ENCODE measurements at places on chromosomes 3 and 15.

DNA sequence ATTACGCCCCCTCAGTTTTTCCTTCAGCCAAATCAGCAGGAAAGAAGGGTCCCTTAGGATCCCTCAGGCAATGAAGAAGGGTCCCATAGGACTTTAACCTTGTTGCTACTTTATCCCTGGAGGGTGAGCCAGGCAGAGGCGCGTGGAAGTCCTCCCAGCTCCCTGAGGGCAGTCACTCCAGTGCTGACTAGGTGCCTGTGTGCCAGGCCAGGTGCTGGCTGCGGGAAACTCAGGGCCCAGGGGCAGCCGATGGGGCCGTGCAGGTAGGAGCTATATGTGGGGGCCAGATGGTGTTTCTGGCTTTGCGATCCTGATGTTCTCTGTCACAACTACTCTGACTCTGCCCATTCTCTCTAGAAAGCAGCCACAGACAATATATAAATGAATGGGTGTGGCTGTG is 42.8 kb upstream of the IQSEC1 start:
- DNase-seq = no peak

GRCh38 chr15:20352241-20353200 is 189.1 kb downstream of the GOLGA6L6 start:
- DNase-seq = no peak

DNA sequence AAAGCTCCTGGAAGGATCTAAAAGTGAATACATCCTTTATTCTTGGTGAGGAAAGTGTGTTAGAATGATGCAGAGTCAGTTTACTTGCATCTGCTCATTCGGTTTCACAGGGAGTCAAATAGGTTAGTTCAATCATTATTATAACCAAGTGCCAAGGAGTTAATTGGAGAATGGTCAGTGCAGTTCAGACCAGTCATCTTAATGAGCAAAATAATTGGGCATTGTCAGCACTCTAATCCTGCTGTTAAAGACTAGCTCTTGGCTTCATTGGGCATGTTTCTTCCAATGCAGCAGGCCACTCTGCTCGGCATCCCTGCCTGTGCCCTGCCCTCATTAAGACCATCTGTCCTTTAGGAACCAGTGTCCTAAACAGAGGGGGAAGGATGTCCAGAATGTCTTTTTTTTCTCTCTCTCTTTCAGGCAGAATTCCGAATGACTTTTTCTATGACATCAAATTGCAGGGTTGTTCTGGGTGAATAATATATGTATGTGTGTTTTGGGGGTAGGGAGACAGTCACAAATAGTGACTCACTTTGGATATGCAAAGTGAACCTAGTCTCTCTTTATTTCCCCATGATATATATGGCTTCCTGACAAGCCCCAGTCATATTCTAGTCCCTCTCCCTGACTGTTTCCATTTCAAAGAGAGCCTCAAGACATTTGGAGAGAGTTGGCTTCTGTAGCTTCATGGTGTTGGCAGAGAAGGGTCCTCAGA is 205.4 kb upstream of the TRIM42 start:
- no peak for DNase-seq

- no peak for DNase-seq
Measured at GRCh38 chr15:78673476-78673875, 32.5 kb upstream of the CHRNB4 start.

DNA sequence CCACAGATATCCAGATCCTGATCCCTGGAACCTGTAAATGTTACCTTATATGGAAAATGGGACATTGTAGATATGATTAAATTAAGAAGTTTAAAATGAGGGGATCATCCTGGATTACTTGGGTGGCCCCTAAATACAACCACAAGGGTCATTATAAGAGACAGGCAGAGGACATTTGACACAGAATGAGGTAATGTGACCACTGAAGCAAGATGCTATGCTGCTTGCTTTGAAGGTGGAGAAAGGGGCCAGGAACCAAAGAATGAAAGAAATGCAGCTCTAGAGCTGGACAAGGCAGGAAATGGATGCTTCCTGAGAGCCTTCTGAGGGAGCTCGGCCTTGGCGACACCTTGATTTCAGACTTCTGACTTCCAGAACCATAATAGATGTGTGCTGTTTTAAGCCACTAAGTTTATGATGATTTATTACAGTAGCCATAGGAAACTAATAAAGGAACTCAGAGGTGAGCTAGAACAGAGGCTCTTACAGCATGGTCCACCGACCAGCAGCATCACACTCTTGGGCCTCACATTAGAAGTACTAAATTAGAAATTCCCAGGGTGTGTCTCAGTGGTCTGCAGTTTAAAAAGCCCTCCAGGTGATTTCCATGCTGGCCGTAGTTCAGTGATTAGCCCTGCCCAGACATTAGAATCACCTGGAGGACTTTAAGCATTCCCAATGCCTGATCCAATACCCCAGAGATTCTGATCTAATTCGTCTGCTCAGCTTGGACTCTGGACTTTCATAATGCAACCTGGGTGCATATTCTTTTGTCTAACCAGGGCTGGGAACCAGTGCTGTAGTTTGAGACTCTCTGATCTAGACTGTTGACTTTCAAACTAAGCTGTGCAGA is 7.5 kb downstream of the COLQ start:
- no peak for DNase-seq

- DNase-seq = no peak
Measured at GRCh38 chr15:74845581-74845980, 2.6 kb upstream of the ULK3 start.

GRCh38 chr15:83323296-83323711 is 38.8 kb upstream of the BNC1 start:
- no peak for DNase-seq

DNA sequence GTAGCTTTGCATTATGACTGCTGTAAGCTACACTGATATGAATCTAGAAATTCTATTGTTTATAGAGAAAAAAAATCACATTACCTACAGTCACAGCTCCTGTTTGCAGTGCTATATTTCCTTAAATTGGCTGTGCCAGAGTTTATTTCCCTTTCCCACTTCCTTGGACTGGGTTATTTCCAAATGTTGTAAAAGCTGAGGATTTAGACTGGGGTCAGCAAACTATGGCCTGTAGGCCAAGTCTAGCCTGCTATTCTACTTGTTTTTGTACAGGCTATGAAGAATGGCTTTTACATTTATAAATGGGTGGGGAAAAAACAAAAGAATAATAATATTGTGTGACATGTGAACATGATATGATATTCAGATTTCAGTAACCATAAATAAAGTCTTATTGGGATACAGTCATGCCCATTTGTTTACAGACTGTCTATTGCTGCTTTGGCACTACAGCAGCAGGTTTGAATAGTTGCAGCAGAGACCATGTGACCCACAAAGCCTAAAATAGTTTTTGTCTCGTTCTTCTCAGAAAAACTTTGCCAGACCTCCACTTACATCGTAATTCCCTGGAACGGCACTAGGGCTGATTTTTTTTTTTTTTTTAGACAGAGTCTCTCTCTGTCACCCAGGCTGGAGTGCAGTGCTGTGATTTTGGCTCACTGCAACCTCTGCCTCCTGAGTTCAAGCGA is 7.8 kb downstream of the GLDN start:
- no peak for DNase-seq

- DNase-seq = no peak
Measured at GRCh38 chr3:54965746-54966145, 37.9 kb upstream of the LRTM1 start.

GRCh38 chr15:33451385-33451784 is 140.6 kb downstream of the RYR3 start:
- DNase-seq = no peak

- no peak for DNase-seq
Measured at GRCh38 chr15:41465822-41466421, 27.8 kb upstream of the ITPKA start.

DNA sequence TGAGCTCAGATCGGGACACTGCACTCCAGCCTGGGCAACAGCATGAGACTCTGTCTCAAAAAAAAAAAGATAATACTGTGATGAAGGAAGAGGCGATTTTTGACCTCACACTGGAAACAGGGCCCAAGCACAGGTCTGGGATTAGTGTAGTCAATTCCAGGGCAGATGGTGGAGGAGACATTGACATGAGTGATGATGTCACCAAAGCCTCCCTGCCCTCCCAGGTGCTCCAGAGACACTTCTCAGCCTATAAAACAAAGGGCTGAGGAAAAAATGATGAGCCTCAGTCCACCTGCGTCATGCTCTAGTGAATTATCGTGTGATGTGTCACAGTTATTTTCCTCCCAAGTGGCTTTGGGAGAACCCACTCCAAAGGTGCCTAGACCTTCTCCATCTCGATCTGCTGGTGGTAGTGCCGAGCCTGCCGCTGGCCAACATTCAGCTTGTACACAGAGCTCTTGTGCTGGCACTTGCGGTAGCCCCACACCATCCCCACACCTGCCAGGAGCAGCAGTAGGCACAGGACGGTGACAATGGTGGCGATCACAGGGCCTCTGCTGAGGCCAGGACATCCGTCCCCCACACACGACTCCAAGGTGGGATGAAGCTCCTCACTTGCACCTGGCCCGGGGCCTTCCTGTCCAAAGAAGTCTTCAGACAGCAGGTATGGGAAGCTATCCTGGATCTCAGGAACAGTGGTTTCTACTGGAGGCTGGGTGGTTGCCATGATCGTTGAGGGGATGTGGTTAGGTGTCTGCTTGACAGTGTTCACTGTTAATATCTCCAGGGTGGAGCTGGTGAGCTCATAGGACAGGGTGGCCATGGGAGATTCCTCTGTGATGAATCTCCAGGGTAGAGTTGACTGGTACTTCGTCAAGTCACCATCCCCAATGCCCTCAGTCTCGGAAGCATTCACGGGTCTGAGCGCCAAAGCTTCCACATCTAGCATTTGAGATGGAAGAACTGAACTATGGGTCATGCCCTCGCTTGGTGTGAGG is 38.8 kb downstream of the CRTAP start:
- no peak for DNase-seq
